Omental fat pad (tissue), 4 donors: ENCODE measurements at places on chromosomes 11 and 22.

- no peak for DNase-seq
These were observed 21.7 kb downstream of the KIRREL3 start for GRCh38 chr11:126978911-126979310.

GRCh38 chr11:103529181-103529684 lies 420.0 kb downstream of the DYNC2H1 start:
- DNase-seq, result no peak

- no peak for DNase-seq
These were observed 382.7 kb downstream of the METTL15 start for GRCh38 chr11:28490773-28491382.

DNA sequence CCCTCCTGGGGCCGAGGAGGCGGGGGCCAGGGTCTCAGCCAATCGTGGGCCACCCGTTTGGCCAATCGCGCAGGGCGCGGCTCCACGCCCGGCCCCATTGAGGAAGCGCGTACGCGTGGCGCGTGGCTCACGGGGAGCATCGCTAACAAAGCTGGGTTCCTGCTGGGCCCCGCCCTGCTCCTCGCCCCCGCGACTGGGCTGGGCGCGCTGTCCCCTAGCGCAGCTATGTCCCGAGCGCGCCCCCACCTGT lies 614 bp upstream of the ASCL2 start:
- peak; percentile 22 for DNase-seq

GRCh38 chr11:34468209-34468841 lies 29.6 kb downstream of the CAT start:
- no peak for DNase-seq

DNA sequence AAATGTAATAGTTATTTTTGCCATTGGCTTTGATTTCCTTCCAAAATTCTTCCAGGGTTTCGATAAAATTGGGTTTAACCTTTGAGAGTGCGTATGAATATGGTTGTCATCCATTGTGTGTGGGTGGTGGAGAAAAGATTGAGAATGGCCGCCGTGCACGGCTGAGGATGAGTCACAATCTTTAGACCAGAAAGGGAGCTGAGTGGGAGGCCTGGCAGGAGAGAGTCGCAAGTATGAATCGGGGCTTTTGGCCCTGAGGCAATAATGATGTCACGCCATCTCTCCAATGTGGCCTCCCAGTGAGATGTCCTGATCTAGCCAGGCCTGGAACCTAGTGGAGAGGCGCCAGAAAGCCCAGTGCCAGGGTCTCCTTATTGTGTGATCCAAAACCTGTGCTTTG lies 33.1 kb upstream of the SMPD1 start:
- peak; percentile 57 for DNase-seq

DNA sequence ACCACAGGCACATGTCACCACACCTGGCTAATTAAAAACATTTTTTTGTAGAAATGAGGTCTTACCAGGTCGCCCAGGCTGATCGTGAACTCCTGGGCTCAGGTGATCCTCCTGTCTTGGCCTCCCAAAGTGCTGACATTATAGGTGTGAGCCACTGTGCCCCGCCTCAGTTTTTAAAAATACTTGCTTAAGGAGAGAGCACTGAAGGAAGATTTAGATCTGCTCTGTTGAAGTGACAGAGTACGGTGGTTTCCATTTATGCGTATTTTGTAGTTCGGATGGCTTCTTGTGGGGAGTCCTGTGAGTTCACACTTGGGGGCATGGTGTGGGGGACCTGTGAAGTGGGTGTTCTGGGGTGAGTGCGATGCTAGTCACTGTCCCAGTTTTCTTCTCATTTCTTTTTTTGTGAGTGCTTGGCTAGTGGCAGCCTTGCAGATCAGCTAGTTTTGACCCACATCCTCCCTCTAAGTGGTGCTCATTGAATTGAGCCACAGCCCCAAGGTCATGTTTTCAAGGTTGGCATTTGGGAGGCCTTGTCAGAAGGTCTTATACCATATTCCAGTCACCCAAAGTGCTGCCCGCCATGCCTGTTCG lies 31.5 kb downstream of the PTPRJ start:
- no peak for DNase-seq
